Stimulated activated CD4-positive, alpha-beta T cell treated with anti-CD3 and anti-CD28 coated beads, TNF-alpha, amount 100 ng/mL, for 1 hour (primary cell): ENCODE measurements at places on chromosomes 7 and 10.

DNA sequence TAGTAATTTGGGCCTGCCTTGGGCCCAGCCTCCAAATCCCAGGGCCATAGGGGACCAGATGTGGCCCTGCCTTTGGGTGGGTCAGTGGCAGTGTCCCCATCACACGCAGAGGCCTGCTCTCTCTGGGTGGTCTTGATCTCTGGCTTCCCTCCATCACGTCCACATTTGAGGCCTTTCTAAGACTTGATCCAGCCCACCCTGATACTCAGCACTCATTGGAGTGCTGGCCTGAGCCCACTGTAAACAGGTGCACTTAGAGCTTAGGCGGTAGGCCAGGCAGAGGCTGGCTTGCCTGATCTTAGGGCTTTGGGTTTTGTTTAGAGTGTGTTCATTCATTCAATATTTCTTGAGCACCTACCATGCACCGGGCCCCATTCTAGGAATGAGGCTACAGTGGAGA lies 52.6 kb downstream of the TBATA start:
- no peak for DNase-seq

DNA sequence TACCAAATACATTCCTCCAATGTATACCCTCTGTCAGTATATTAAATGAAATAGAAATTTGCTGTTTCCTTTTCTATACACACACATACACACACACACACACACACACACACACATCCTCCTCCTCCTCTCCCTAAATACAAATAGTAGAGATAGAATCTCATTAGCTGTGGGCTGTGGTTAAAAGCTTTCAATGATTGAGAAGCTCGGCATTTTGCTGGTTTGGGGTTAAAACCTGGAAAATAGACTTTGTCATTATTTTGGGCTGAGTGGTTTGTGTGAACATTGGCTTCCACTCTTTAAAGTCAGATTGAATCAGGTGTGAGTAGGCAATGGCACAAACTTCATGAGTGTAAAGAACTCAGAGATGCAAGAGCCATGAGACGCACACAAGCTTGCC lies 596.0 kb downstream of the XPNPEP1 start:
- DNase-seq: no peak

DNA sequence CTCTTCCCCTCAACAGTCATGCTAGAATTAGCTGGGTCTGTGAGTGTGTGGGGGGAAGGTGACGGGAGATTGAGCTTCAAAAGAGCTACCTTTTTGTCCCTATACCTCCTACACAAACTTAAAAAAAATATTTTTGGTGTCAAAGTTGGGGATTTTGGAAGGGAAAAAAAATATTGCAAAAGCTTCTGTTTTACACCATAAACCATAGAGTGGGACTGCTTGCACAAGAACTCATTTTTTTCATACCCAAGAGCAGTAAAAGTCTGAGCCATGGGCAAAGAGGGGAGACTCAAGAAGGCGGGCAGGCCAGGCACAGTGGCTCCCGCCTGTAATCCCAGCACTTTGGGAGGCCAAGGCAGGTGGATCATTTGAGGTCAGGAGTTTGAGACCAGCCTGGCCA lies 9.4 kb upstream of the ZDHHC4 start:
- no peak for DNase-seq

GRCh38 chr10:29998142-29998808 lies 61.1 kb downstream of the JCAD start:
- peak; percentile 55 for DNase-seq

DNA sequence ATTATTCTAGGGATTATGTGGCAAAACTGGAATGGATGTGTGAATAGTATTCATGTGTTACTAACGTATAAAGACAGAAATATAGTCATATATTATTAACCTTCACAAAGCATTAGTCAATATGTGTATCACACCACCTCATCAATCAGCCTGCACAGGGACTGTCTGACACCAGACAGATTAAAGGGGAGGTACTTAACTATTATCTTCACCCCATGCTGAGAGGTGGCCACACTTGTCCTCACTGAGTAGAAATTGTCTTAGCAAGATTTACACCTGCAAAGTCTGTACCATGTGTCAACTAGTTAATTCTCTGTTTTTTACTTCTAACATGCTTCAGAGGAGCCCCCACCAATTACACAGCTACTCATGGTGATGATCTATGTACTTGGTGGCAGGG lies 146.3 kb upstream of the LRGUK start:
- DNase-seq: no peak

DNA sequence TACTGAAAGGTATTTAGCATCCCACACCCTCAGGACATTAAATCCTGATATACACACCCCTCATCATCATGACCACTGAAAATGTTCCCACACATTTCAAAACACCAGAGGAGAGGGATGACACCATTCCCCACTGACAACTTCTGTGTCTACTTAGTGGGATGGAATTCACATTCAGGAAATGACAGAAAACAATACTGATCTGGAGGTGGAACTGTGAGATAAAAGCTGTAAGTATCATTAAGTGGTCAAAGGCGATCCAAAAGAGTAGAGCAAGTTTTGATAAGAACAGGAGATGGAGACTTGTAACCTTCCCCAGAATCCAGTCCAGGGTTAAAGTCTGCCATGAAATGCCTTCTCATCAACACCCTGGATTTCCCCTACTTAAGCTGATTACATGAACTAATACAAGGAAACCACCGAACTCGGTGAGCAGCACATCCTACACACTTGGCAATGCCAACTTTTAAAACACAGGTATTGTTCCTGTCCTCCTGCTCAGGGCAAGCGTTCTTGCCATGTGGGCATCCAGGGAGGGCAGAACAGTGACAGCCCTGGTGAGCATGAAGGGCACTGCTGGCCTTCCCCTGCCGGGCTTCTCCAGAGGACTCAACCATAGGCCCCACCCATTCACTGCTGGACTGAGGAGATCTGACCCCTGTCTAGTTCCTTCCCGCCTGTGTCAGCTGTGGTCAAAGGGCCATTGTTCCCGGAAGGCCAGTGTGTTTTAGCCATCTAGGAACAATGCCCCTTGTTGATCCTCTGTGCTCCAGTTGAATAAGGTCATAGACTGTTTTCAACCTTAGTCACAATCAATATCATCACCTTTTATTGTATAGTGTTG lies 85.0 kb downstream of the SGMS1 start:
- peak; percentile 5 for DNase-seq

DNA sequence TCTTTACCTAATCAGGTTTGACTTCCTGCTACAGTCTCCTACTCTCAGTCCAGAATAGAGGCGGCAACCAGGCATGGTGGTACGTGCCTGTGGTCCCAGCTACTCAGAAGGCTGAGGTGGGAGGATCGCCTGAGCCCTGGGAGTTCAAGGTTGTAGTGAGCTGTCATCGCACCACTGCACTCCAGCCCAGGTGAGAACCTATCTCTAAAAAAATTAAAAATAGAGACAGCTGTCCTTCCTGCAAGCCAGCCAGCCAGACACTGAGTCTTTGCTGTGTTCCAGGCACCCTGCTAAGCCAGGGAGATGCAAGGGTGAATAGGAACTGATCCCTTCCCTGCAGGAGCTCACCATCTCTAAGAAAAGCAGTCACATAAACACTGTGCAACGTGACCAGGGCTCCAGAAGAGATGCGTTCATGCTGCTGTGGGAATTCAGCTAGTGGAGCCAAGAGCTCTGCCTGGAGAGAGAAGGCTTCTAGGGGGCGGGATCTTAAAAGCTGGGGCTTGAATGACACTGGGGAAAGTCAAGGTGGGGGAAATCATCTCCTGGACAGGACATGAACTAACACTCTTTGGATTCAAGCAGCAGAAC lies 22.1 kb upstream of the SLIT1 start:
- no peak for DNase-seq

DNA sequence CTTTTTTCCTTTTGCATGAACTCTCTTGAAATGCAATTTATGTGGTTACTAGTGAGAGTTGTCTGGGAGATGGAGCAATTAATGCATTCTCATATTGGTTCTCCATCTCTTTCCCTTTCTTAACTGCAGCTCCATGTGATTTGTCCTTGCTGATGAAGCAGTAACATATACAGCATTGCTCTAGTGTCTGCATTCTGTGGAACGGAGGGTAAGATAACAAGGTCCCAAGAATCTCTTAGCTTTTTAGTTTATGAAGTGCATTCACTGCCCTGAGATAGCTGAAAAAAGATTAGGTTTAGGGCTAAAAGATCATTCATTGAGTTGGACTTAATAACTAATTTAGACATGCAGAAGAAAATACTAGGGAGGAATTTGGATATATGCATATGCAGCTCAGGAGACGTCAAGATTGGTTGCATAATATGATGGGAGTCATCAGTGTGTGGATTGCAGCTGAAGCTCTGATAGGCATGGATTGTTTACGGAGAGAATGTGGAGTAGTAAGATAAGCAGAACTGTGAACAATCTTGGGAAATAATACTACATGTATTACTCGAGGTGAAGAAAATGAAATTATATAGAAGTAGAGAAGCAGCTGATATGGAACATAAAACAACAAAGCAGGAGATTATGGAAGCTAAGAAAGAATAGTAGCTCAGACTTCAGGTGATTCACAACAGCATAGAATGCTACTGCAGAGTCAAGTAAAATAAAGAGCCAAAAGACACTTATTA lies 404.7 kb downstream of the ARL4A start:
- DNase-seq: no peak

DNA sequence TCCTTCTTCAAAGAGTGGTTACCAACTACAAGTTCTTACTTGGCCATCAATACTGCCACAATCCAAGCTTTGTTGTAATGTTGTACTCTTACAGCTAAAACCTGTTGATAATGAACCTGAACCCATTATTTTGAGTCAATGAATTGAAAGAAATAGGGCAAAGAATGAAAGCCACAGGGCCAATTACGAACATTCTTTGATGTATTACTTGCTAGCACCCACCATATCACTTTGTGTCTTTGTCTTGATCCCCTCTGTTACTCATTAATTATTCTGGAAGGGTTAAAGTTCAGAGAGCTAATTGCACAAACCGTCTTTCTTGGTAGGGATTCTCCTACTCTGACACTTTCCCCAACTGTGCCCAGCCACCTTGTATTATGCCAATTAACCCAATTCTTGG lies 53.2 kb upstream of the TFEC start:
- DNase-seq: no peak

DNA sequence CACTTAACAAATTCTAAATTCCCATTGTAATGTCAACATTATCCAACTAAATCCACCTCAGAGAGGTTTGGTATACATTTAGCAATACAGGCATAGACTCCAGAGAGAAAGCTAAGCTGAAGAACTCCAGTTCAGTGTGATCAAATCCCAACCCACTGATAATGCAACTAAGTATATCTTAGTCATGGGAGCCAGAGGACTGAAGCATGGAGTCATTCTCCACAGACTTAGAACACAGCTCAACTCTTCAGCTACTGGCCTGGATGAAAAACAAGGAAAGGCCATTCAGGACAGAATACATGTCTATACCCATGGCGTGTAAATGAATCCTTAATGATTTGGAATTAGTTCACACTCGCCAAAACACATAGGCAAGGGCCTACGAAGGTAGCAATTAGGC lies 27.9 kb downstream of the NOC3L start:
- DNase-seq: no peak

GRCh38 chr7:101164071-101164840 lies 1.1 kb downstream of the VGF start:
- no peak for DNase-seq

GRCh38 chr7:132239422-132239994 lies 336.8 kb downstream of the PLXNA4 start:
- no peak for DNase-seq

GRCh38 chr7:95509199-95509598 lies 23.5 kb downstream of the ASB4 start:
- no peak for DNase-seq

DNA sequence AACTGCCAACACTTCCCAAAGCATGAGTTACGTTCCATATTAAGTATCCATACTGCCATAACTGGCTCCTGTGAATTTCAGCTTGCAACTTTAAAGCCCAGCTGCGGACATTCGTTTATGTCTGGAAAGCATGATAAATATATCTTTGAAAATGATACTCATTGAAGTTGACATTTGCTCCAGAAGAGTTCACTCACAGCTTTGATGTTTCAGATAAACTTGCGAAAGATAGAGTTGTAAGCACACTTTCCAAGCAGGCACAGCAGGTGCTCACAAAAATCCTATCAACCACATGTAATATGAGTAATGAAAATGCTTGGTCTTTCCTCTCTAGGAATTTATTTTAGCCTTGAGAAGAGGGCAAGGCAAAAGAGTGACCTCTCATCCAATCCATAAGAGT lies 4.5 kb downstream of the CHCHD3 start:
- DNase-seq: no peak

DNA sequence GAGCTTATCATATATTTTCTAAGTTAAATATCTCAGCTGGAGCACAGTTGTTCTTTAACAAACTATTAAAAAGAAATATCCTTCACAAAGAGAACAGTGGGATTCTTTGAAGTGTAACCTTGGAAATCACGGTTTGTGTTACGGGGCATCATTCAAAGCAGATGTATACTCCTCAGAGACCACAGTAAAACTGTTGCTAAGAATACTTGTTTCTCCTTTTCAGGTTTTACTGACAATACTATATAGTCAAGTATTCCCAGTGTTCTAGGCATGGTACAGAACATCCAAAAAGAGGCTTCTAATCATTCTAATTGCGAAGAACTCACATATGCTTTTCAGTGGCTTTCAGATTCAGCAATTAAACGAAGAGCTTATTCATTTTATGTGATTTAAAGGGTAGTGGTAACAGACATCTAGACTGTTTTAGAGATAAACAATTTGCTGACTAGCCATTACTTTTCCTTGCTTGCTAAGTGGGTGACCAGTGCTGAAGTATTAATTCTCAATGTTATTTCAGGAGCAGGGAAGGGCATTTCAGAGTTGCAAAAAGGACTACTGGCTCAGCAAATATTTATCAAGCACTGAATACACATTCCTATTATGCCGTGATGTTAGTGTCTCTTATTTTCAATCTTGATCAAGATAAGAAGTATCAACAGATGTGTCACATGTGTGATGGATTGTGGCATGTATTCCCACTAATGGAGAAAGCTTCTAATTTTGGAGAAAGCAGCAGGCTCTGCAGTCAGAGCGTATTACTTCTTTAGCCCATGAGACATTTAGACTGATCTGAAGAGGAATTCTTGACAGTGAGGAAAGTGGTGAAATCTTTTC lies 236.8 kb downstream of the RNLS start:
- DNase-seq: no peak

GRCh38 chr10:89309156-89310055 lies 7.6 kb downstream of the IFIT2 start:
- DNase-seq: no peak

DNA sequence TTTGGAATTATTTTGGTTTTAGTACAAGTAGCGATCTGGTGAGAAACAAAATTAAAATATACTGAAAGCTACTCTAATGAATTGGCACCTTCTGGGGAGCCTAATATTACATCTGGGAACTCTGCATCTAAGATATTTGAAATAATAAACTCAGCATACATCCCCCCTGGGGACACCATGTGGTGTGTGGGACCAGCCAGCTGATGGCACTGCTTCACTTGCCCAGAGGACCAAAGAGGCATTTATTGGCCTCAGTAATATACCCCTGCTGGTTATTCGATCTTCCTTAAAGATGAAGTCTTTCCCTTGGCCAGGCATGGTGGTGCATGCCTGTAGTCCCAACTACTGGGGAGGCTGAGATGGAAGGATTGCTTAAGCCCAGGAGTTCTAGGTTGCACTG lies 195.1 kb upstream of the AUTS2 start:
- DNase-seq: no peak
